ENCODE measurements at places on chromosomes 7 and 10.

GRCh38 chr10:15802375-15802949 is 57.8 kb downstream of the MINDY3 start:
- no peak for DNase-seq

GRCh38 chr7:101116898-101117297 is 10.0 kb upstream of the SERPINE1 start:
- DNase-seq, result no peak

DNA sequence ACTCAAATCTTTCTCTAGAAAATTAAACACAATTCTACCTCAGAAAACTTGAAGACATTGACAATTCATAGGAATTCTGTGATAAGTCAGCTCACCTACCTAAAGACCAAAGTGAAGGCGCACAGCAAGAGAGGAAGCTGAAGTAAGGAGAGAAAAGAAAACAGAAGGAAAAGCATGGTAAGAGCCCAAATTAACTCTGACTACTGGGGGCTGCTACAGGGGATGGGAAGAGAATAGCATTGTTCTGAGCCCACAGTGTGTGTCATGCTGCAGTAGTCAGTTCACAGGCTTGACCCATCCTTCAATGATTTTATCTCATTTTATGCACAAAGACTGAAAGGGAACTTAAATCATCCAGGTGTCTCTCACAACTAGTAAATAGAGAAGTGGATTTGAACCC is 111.3 kb downstream of the PTEN start:
- no peak for DNase-seq

- no peak for DNase-seq
Observed at GRCh38 chr7:27423290-27423689, 180.7 kb downstream of the EVX1 start.

- peak; percentile 43 for DNase-seq
Observed at GRCh38 chr10:12333380-12334185, 15.8 kb upstream of the CAMK1D start.

DNA sequence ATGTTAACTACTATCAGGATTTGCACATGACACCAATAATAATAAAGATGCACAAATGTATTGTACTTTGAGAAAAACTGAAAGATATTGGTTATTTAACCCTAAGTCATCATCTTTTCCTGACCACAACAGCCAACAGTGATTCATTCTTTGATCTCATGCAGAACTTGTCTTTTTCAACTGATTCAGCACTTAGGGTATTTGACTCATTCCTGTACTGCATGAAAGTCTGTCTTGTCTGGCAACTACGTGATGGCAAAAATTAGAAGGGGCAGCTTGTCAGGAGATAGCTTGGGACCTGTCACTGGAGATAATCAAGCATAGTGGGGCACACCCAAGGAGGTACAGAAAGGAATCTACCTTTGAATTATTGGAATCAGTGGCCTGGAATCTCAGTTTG is 77.8 kb upstream of the LRRC17 start:
- DNase-seq, result peak; percentile 76

DNA sequence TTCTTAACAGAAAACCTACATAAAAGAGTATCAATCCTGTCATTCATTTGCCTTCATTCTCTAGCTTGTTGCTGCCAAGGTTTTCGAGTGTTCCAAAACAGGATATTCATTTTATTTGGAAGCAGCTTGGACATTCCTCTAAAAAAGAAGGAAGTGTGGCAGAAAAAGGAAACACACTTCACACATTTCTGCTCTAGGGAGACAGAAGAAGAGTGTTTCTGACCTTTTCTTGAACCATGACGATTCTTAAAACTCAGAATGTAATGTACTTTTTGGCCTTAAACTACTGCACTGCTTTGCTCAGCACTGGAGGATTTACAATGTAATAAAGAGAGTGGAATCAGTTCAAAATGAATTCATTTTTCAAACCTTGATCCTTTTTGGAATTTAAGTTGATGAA is 81.3 kb downstream of the SEMA3A start:
- no peak for DNase-seq

- DNase-seq, result no peak
Observed at GRCh38 chr10:810351-810846, 120.9 kb upstream of the DIP2C start.

- DNase-seq, result no peak
Observed at GRCh38 chr10:132666705-132667341, 119.1 kb downstream of the NKX6-2 start.

DNA sequence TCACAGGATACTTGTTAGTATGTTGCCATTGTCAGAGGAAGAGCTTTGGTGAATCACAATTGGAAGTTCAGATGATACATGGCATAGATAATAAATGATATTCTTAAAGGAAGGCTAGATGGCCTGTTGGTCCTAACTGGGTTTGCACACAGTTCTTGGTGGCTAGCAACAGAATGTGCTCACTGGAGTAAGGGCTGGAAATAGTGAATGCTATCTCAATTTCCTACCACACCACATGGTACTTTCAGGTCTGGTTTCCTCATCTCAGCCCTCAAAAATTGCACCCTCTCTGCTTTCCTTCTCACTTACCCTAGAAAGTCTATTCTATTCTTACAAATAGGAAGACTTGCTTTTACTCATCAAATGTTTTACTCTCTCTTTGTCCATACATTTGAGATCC is 622.5 kb downstream of the ANKRD7 start:
- no peak for DNase-seq
